ENCODE measurements at places on chromosomes 7 and 10.
A peak's percentile ranks its signal among the peaks of the same experiment; 100 is the strongest.

- DNase-seq = no peak
- no peak overlapping the region for H3K4me3 ChIP-seq
- no peak overlapping the region for H3K27ac ChIP-seq
- H3K36me3 ChIP-seq = no peaks in the 10 kb centered on the region
- no peaks in the 10 kb centered on the region for H3K4me1 ChIP-seq
Measured at GRCh38 chr7:13327669-13328068, 640.2 kb downstream of the ARL4A start.

- no peaks in the 10 kb centered on the region for H3K4me1 ChIP-seq
- H3K27me3 ChIP-seq = peaks cover 2% of the 10 kb centered on the region
- no peak overlapping the region for H3K27ac ChIP-seq
- no peak overlapping the region for H3K4me3 ChIP-seq
- H3K36me3 ChIP-seq = no peaks in the 10 kb centered on the region
Measured at GRCh38 chr10:15494850-15495506, 123.9 kb upstream of the FAM171A1 start.

DNA sequence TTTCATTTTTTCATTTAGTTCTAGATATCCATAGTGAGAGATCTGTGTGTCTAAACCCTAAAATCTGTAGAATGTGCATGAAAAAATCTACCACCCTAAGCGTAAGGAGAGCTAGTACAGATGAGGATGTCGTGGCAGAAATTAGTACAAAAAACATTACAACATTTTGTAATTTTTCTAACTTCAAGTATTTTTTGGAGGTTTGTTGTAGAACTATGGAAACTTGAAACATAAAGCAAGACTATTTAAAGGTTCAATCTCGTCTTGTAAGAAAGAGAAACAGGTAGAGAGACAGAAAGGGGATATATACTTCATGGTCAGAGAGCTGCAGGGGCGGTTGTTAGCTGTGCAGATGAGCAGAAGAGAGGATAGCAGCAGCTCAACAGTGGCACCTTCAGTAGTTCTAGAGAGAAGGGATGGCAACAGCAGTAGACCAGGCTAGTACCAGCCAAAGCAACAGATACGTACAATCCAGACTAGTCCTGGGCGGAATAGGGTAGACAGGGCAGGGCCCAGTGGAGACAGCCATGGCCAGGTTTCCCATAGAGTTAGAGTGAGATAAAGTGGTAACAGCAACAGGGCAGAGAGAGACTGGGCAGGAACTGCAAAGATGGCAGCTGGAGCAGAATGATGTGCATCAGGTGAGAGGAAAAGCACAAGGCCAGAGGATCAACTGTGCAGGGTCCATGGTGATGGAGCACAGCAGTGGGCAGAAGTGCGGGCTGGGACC lies 145.2 kb downstream of the FRMD4A start:
- DNase-seq = peak; percentile 52
- H3K4me1 ChIP-seq = peaks cover 20% of the 10 kb centered on the region
- H3K4me3 ChIP-seq = peak overlapping the region; percentile 46
- peak overlapping the region; percentile 92 for H3K27ac ChIP-seq
- peaks cover 48% of the 10 kb centered on the region for H3K27me3 ChIP-seq
- no peaks in the 10 kb centered on the region for H3K36me3 ChIP-seq

GRCh38 chr7:49791088-49791741 lies 17.8 kb downstream of the VWC2 start:
- no peak for DNase-seq
- no peak overlapping the region for H3K27ac ChIP-seq
- H3K4me3 ChIP-seq = no peak overlapping the region
- H3K36me3 ChIP-seq = no peaks in the 10 kb centered on the region
- H3K27me3 ChIP-seq = peaks cover 2% of the 10 kb centered on the region
- H3K4me1 ChIP-seq = no peaks in the 10 kb centered on the region

DNA sequence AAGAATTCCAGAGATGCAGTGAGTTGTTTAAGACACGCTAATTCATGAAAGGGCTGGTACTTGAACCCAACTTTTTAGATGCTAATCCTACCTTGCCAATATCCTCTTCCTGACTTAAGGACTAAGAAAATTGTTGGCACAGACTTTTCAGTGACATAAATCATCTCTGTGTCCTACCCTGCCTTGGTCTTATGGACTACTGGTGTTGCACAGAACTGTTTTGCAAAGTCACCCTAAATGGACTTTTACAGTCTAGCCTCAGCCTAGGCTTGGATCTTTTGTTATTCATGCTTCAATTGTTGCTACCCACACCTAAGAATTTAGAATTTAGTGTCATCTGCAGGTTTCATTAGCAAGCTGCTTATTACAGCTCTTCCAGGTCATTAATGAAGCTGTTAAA lies 112.7 kb downstream of the SORCS1 start:
- H3K4me1 ChIP-seq = no peaks in the 10 kb centered on the region
- H3K36me3 ChIP-seq = no peaks in the 10 kb centered on the region
- H3K4me3 ChIP-seq = no peak overlapping the region
- no peaks in the 10 kb centered on the region for H3K27me3 ChIP-seq
- no peak for DNase-seq
- no peak overlapping the region for H3K27ac ChIP-seq

DNA sequence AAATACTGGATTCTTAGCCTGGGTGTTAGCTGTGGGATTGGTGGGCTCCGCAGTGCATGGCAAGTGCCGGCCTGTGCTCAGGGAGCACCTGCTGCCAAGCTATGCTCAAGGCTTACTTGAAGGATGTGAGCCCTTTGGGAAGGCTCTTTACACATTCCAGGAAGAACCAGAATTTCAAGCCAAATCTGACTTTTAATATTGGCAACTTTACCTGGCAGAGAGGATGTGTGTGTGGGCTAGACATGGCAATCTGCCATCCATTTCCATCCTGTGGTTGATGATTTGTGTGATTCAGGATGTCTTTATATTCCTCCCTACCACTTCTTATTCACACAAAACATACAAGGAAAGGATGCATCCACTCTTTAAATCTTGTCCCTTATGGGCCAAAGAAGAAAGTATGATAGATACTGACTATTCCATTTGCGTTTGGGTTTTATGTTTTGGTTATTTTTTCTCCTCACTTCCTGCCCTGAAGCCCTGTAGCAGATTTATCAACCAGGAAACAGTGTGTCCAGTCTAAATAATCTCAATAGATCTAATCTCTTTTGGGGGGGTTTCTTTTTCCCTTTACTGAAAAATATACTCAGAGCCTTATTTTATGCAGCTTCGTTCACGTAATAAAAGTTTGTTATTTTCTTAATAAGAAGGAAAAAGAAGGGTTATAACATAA lies 247.1 kb downstream of the COBL start:
- no peaks in the 10 kb centered on the region for H3K4me1 ChIP-seq
- no peaks in the 10 kb centered on the region for H3K36me3 ChIP-seq
- no peak for DNase-seq
- peaks cover 5% of the 10 kb centered on the region for H3K27me3 ChIP-seq
- no peak overlapping the region for H3K4me3 ChIP-seq

DNA sequence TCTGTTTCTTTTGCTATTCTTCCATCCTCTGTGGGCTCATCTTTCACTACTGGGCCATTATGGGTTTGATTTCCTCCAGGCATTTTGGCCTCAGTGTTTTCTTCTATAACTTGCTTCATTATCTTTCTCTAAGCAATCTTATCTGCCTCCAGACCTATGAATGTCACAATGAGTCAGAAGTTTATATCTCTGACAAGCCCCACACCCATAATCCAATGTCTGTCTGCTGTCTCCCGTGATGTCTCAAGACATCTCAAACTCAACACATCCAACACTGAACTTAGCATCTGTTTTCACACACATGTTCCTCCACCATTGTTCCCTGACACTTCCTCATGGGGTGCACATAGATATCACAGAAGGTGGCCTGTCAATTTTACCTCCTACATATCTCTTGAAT lies 46.7 kb upstream of the RHOBTB1 start:
- no peaks in the 10 kb centered on the region for H3K4me1 ChIP-seq
- no peaks in the 10 kb centered on the region for H3K27me3 ChIP-seq
- no peak overlapping the region for H3K4me3 ChIP-seq
- DNase-seq = no peak
- no peaks in the 10 kb centered on the region for H3K36me3 ChIP-seq

GRCh38 chr7:76352193-76352592 lies 6.6 kb downstream of the YWHAG start:
- peak overlapping the region; percentile 86 for H3K27ac ChIP-seq
- no peak overlapping the region for H3K4me3 ChIP-seq
- no peaks in the 10 kb centered on the region for H3K27me3 ChIP-seq
- no peak for DNase-seq
- H3K36me3 ChIP-seq = peaks cover 45% of the 10 kb centered on the region
- peaks cover 61% of the 10 kb centered on the region for H3K4me1 ChIP-seq

GRCh38 chr7:151624246-151624928 lies 104.7 kb upstream of the RHEB start:
- H3K36me3 ChIP-seq = peaks cover 2% of the 10 kb centered on the region
- no peak overlapping the region for H3K4me3 ChIP-seq
- no peaks in the 10 kb centered on the region for H3K27me3 ChIP-seq
- DNase-seq = no peak

- no peak for DNase-seq
- no peak within 1 kb of the TSS for H3K4me3 ChIP-seq
- no peak within 1 kb of the TSS for H3K27ac ChIP-seq
- H3K4me1 ChIP-seq = peaks cover 22% of the 10 kb centered on the region
- peaks cover 28% of the 10 kb centered on the region for H3K27me3 ChIP-seq
- no peaks in the 10 kb centered on the region for H3K36me3 ChIP-seq
Measured at GRCh38 chr10:86968271-86968993, at the start of gene ADIRF. Gene ADIRF (plus strand): TSS chr10:86968482. CDS start chr10:86968545, 63 bp downstream.

DNA sequence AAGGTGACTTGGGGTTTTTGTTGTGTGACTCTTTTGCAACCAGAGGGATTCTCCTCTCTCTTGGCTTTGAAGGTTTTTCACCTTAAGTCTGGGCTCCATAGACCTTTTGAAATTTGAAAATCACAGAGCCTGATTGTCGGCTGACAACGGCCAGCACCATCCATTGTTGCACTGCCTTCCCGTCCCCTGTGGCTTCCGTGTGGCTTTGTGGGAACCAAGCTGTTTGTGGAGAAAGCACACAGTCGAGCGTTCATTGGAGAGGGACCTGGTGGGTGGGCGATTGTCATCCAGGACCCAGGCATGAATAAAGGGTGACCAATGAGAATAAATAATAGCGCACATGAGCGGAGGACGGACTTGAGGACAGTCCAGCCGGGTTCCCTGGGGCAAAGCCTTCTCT lies 7.4 kb upstream of the RAMP3 start:
- H3K27me3 ChIP-seq = peaks cover 8% of the 10 kb centered on the region
- no peak for DNase-seq
- no peaks in the 10 kb centered on the region for H3K36me3 ChIP-seq
- no peak overlapping the region for H3K4me3 ChIP-seq

DNA sequence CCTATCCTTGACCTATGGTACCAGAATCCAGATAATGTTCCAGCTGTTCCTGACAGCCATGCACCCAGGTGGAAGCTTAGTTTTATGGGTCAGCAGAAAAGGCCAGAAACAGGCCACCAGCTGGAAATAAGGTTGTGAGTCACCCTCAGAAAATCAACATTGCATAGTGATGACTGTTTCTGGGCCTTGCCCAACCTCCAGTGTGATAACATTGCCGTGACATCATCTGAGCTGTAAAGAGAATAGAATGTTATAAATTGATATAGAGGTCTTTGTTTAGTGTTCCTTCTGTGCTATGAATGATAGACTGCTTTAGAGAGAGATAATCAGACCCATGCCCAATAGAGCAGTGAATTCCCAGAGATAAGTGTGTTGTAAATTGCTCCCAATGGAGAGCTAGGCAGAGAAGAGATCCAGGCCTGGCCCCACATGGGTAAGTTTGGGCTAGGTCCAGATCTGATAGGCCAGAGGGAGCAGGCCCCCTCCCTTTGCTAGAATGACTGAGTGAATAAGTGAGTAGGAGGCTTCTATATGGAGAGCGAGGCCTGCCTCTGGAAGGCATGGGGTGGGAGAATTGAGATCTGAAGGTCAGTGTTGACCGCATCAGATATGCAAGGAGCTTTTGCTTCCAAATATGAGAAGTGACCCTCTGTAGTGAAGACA lies 14.2 kb upstream of the HPS1 start:
- no peaks in the 10 kb centered on the region for H3K4me1 ChIP-seq
- H3K27ac ChIP-seq = no peak overlapping the region
- H3K27me3 ChIP-seq = peaks cover 27% of the 10 kb centered on the region
- H3K36me3 ChIP-seq = no peaks in the 10 kb centered on the region

DNA sequence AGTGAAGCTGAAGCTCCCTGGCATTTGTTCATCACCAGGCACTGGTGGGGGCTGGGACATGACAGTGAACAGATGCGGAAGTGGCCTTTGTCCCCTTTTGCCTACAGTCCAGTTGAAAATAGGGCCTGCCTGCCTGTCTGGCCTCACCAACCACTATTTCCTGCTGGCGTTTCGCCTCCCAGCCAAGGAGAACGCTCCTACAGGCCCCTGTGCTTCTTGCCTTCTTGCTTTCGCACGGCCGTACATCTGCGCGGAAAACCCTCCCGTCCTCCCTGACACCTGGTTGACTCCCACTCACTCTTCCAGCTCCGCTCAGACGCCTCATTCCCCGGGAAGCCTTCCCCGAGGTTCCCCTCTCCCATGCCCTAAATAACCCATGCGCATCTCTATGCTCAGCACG lies 317.3 kb downstream of the PRPF18 start:
- H3K4me1 ChIP-seq = no peaks in the 10 kb centered on the region
- H3K36me3 ChIP-seq = no peaks in the 10 kb centered on the region
- no peaks in the 10 kb centered on the region for H3K27me3 ChIP-seq
- DNase-seq = no peak
- no peak overlapping the region for H3K4me3 ChIP-seq

- no peaks in the 10 kb centered on the region for H3K4me1 ChIP-seq
- H3K27ac ChIP-seq = no peak overlapping the region
- no peak for DNase-seq
Measured at GRCh38 chr10:48237259-48238250, 36.9 kb downstream of the FRMPD2 start.

Measured in activated T-helper 1 cell treated with anti-CD3 and anti-CD28 coated beads, Interleukin-12 subunit alpha, Interleukin-12 subunit beta, Interleukin-2, Interleukin-4 antibody, amounts not matched to agents 30 ng/mL and 10 ng/mL and 1 ng/mL, durations not matched to agents 14 hours and 24 hours and 36 hours (primary cell).